ENCODE measurements at places on chromosomes 1 and 21.

GRCh38 chr1:92165389-92165788 is 52.3 kb upstream of the C1orf146 start:
- no peak for DNase-seq

DNA sequence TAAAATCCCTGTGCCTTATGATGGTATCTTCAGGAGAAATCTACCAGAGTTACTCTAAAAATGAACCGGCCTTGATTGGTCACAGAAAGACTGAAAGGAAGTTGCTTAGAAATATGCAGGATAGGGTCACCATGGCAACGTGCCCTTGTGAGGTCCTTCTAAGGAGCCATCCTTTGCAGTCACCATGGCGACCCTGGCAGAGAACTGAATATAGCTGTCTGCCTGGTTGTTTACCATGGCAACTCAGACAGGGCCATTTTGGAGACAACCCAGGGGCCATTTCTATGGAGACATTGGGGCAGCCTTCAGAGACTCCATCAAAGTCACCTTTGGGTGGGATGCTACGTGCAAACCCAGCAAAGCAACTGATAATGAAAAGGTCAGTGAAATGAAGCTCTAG is 43.0 kb downstream of the SNX7 start:
- no peak for DNase-seq

DNA sequence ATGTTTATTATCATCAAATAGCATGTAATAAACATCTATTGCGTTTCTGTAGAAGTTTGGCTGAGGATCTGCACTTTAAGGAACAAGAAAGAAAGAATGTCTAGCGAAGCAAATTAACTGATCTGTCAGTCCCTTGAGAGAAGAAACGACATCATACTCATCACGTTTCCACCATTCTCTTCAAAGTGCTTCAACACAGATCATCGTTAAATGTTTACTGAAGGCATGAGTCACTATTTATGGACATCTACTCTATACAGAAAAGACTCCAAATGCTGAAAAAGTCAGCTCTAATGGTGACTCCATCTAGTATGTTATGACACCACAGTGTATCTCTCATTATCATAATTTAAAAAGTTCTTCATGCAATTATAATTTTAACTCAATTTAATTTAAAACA is 369.1 kb downstream of the RGS7 start:
- DNase-seq, result no peak

DNA sequence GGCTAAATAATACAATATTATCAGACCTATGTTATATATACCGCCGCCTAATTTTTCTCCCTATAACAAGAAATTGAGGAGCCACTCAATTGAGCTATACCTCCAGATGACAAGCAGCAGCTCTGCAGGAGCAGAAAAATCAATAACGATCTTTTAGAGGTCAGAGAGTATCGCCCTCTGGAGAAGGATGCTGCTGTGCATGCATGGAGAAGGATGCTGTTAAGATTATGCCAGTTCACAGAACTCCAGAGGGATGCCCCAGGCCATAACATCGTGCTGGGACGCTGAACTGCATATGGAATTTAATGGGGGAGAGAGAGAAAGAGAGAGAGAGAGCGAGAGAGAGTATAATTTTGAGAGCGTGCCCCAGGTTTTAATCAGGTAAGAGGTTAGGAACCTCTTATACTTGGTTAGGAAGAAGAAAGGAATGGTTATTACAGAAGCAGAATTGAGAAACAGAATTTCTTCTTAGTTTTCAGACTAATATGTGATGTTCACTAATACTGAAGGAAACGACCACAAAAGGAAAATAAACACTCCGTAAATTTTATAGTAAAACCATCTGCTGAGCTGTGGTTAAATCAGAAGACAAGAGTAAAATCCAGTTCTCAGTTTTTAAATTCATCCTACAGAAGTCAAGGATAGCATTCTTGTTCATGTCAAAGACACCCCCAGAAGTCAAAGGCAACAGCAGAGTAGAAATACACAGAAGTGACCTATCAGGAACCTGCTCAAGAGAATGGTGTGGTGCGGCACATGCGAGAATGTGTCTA is 111.1 kb downstream of the SMYD2 start:
- no peak for DNase-seq

- DNase-seq, result peak; percentile 98
Observed at GRCh38 chr1:109509176-109510134, at the start of gene AMIGO1. AMIGO1 (minus strand) TSS chr1:109509727; CDS start chr1:109508912, 815 bp downstream.

DNA sequence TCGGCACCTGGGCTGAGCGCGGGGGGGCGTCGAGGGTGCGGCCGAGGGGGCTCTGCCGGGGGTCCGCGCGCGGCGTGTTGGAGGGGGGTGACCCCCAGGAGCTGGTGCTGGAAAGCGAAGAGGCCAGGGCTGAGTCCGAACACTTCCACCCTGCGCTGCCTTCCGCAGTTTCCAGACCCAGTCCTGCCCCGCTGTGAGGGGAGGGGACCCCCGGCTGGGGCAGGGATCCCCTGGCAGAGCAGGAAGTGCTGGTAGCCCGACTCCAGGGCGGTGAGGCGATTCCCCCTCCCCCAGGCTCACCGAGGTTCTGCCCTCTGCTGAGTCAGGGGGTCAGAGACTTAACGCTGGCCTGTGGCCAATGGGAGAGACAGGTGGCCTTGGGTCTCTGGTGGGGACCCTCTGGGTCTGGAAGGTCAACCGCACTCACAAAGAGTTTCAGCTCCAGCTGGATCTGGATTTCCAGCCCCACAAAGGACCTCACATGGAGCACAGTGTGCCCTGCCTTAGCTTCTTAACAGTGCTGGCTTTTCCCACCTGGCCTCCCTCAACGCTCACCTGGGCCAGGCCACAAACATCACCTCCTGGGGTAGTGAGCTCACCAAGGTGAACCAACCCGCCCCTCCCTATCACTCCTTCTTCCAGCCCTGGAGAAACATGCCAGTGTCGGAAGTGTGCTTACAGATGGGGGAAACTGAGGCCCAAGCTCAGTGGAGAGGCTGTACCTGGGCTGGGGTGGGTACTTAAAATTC is 39.8 kb upstream of the SYNC start:
- peak; percentile 89 for DNase-seq

GRCh38 chr21:15466329-15466728 is 263.5 kb upstream of the USP25 start:
- DNase-seq, result no peak
